ENCODE measurements at places on chromosomes 13 and 19. TPM values are rescaled to one million over a fixed set of nuclear protein-coding genes. Genes with fewer than 3 reads are reported as not detected.

Gene ZNF296
- total RNA-seq = 12.3 TPM

Gene EMC10
- total RNA-seq = 107 TPM

Gene LCP1
- 0.26 TPM for total RNA-seq

Gene CLPTM1
- 172 TPM for total RNA-seq

Gene ZNF433
- total RNA-seq = not detected

Gene ATP7B
- total RNA-seq = 2.7 TPM

Gene NDFIP2
- total RNA-seq = 22.8 TPM

All from A549 treated with GW870086 at 1 μM for 4 hours (cell line).